ENCODE measurements at places on chromosomes 6 and 20. TPM values are rescaled to one million over a fixed set of nuclear protein-coding genes. Genes with fewer than 3 reads are reported as not detected.

- H3K27ac ChIP-seq, result no peak overlapping the region
- no peak for DNase-seq
- H3K4me1 ChIP-seq, result no peaks in the 10 kb centered on the region
- no peak overlapping the region for H3K4me3 ChIP-seq
- peaks cover 14% of the 10 kb centered on the region for H3K36me3 ChIP-seq
Measured at GRCh38 chr20:52150440-52151258, 40.9 kb downstream of the ZFP64 start.

DNA sequence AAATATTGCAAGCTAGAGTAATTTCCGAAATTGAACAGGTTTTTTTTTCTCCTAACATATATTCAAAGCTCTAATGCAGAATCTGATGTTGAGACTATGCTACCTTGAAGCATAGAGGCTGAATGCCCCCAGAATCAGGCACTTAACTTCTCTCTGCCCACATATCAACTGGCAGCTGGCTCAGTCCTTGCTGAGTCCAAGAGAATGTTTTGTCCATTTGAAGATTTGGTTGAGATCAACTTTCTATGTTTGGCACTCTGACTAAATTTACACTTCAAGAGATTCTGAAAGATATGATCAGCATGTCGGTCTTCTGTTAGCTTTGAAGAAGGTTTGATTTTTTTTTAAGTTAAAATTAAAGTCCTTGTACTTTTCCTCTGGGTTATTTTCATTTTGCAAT, 1298.1 kb downstream of the EPHA7 start:
- no peaks in the 10 kb centered on the region for H3K27me3 ChIP-seq
- H3K4me1 ChIP-seq, result no peaks in the 10 kb centered on the region
- H3K36me3 ChIP-seq, result no peaks in the 10 kb centered on the region
- DNase-seq, result no peak

DNA sequence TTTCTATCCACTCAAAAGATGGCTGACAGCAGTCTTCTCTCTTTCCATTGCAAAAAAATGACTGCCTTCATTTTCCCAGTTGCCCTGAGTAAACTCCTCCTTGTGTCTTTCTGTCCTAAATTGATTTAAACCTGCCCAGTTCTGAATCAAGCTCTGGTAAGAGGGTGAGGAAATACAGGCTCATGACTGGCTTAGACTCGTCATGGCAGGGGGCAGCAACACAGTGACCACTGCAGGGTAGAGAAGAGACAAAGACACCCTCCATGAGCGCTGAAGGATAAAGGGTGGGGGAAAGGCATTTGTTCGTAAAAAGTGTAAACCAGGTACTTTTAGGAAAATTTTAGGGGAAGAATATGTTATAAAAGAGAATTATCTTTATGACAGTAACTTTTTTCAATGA, 738.2 kb upstream of the FLRT3 start:
- DNase-seq, result no peak
- H3K36me3 ChIP-seq, result no peaks in the 10 kb centered on the region
- H3K4me1 ChIP-seq, result no peaks in the 10 kb centered on the region
- no peak overlapping the region for H3K4me3 ChIP-seq
- no peaks in the 10 kb centered on the region for H3K27me3 ChIP-seq
- H3K27ac ChIP-seq, result no peak overlapping the region

Gene MC3R
- not detected for total RNA-seq

All from stomach (tissue), 19 donors.